Renal cortical epithelial cell (primary cell): ENCODE measurements at places on chromosomes 1 and 21. TPM values are rescaled to one million over a fixed set of nuclear protein-coding genes. Genes with fewer than 3 reads are reported as not detected.

DNA sequence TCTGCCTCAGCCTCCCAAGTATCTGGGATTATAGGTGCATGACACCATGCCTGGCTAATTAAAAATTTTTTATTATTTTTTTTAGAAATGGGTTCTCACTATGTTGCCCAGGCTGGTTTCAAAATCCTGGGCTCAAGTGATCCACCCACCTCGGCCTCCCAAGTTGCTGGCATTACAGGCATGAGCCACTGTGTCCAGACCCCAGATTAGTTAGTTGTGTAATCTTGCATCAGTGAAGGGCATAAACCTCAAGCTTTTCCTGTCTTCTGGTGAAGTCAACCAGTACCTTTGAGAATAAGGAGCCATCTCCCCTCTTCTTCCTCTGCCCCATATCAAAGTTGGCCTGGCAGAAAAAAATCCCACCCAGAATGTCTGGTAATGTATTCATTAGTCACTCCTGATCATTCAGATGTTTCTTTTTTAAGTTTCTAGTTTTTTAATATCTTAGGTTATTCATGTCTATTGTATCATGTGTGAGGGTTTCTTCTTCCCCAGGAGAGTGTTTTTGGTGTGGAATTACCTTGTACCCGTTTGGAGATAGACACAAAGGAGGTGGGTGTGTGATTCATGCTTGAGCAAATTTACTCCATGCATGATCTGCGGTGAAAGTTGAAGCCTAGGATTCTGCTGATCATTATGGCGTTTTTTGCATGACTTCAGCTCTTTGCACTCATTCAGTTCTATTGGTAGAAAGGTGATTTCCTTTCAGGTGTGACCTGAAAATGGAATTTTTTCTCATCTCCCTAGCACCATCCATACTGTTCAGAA lies 144.0 kb downstream of the FMN2 start:
- no peak for DNase-seq

DNA sequence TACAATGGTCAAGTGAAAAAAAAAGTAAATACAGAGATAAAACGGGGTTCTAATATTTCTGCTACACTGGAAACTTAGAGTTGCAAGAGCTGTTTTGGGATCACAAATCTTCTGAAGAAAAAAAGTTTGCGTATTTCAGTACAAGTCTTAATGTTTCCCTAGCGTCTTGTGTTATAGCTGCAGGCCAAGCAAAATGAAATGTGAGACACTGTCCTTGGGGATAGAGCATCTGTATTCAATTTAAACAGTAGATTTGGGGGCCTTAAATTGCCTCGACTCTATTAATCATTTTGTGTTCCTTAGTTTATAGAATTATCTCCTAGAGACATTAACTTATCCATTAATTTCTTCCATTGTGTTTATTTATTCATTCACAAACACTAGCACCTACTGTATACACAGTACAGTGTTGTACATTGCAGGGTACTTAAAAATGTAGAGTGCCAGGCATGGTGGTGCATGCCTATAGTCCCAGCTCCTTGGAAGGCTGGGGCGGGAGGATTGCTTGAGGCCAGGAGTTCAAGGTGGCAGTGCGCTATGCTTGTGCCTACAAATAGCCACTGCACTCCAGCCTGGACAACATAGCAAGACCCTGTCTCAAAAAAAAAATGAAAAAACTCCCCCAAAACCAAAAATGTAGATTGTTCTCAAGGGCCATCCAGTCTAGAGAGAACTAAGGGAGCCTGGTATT lies 7.9 kb downstream of the DISC1 start:
- no peak for DNase-seq

DNA sequence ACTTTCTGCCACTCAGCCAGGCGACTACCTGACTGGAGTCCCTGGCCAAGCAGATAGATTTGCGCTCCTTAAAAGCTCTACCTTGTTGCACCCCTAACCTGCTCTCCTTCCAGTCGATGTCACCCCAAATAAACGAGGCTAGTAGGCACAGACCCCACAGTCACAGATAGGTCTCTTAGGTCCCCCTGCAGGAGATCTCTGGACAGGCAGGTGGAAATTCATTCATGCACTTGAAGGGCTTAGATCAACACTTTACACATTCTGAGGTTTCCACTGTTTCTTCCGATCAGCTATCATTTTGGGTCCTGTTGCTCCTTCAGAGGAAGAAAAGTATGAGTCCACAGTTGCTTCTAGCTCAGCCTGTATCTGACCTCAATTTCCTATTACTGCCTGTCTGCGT lies 272.6 kb upstream of the FMN2 start:
- no peak for DNase-seq

Gene TMEM82
- not detected in 2 replicates for total RNA-seq

DNA sequence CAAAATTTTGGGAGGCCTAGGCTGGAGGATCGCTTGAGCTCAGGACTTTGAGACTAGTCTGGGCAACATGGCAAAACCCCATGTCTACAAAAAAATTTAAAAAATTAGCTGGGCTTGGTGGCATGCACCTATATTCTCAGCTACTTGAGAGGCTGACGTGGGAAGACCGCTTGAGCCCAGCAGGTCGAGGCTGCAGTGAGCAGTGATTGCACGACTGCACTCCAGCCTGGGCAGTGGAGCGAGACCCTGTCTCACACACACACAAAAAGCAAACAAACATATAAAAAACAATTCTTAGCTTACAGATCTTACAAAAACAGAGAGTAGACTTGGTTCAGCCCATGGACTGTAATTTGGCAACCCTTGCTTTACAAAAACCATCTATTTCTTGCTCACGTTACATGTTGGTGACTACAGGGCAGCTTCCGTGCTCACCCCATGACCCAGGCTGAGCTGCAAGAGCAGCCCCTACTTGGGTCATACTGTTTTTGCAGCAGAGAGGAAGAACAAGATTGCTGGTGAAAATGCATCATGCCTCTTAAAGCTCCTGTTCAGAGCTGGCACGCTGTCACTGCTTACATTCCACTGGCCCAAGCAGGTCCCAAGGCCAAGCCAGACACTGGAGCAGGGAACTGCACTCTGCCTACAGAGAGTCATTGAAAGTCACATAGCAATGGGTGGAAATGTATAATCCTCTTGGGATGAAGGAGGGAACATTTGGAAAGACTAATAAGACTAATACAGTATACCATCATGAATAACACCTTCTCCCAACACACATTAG lies 13.4 kb upstream of the ZBTB8A start:
- no peak for DNase-seq

GRCh38 chr21:20343186-20343585 lies 655.0 kb upstream of the NCAM2 start:
- no peak for DNase-seq

GRCh38 chr1:21021311-21021710 lies 155.4 kb downstream of the EIF4G3 start:
- DNase-seq, result peak; percentile 53

DNA sequence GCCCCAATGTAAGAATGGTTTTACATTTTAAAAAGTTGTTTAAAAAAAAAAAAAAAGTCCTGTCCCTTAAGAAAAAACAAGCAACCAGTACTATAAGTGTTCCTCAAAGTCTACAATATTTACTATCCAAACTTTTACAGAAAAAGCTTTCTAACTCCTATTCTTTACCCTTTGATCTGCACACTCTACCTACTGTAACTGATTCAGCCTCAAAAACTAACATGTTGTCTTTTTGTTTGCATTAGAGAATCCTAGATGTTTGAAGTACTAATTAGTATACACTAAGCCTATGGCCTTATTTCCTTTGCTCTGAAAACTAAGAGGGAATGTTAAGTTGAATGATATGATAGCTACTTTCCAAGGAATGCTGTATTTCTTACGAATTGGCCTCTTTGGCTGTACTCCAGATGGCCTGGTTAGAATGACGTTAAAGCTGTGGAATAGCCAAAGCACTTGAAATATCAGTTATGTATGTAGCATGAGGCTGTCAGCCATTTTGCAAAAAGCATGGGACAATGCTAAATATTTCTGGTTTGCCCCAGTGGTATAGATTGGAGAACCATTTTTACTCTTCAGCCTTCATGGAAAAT lies 234.8 kb downstream of the GPR52 start:
- no peak for DNase-seq

DNA sequence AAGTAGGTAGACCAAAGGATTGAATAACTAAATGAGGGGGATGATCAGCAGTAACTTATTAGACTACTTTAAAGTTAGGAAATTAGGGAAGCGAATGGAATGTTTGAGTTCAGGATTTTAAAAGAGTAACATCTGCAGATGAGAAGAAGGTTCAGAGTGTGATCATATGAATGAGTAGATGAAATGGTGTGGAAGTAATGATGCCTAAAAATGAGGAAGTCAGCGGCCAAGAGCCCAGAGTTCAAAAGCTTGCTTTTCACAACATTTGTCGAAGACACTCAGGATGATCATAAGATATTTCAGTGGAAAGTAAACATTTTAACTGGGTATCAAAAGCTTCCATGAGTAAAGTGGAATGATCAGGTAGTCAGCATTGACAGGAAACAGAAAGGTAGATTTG lies 299.4 kb downstream of the LRRIQ3 start:
- no peak for DNase-seq

DNA sequence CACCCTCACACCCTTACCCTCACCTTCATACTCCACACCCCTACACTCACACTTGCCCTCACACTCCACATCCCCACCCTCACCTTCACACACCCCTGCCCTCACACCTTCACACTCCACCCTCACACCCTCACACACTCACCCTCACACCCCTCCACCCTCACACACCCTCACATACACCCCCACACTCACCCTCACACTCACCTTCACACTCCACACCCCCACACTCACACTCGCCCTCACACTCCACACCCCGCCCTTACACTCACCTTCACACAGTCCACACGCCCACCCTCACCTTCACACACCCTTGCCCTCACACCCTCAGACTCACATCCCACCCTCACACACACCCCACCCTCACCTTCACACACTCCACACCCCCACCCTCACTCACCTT lies 43.6 kb upstream of the EDN2 start:
- no peak for DNase-seq

DNA sequence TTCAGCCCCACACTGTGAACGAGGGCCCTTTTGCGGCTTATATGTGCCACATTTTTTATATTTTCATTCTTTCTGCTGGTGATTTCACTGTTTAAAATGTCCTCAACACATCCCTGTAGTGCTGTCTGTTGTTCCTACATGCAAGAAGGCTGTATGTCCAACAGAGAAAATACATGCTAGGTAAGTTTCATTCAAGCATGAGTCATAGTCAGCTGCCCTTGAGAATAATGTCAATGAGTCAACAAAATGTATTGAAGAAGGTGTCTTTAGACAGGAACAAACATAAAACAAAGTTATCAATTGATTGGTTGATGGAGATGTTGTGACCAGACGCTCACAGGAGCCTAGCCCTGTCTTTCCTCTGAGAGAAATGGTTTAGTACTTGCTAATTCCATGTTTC lies 553.4 kb downstream of the PLPP3 start:
- DNase-seq, result peak; percentile 83

DNA sequence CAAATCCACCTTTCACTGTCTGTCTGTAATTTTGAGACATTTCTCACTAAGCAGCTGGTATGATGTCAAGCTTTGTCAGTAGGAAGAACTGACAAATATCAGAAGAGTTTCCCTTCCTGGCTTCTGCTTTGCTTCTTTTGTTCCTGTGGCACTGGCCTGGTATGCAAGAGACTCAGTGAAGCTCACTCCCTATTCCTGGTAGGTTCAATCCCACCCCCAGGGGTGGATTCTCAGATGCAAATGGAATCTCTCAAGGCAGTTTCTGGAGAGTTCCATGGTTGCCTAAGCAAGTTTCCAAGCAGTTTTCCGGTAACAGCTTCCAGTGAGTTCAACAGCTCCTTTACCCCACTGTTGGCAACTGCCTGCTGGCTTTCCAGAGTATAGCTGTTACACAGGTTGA lies 683.4 kb downstream of the PTPRC start:
- no peak for DNase-seq

DNA sequence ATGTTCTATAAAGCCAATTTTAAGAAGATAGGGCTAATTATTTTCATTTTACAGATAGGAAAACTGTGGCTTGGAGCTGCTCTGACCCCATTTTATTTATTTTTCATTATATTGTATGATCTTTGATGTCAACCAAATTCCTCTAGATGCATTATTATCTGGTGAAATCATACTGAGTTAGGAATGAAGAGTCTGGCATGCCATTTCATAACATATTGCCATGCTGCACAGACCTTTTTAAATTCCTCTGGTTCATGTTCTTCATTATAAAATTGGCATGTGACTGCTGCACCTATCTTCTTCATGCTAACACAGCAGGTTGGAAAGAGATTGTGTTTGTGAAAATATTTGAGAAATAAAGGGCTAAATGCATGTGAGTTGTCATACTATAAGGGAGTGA lies 12.7 kb downstream of the PRRX1 start:
- DNase-seq, result no peak

GRCh38 chr1:216531263-216532239 lies 108.3 kb upstream of the USH2A start:
- peak; percentile 49 for DNase-seq

Gene CRNN
- not detected in 2 replicates for total RNA-seq

Gene SLC16A4
- total RNA-seq, result 127 and 173 TPM in 2 replicates

- DNase-seq, result no peak
Measured at GRCh38 chr1:64378826-64379225, 91.1 kb upstream of the CACHD1 start.

DNA sequence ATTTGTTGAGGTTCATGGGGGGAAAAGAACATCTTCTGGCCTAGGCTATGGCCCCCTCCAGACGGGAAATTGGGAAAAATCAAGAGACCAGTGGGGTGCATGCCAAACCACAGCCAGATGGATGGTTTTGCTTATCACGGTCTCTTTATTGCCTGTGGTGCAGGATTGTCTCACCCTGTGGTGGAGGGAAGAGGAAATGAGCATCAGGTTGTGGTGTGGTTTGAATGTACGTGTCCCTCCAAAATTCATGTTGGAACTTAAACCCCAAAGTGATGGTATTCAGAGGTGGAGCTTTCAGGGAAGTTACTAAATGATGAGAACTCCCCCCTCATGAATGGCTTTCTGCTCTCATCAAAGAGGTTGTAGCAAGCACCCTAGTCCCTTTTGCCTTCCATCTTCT lies 525.7 kb downstream of the NPHP4 start:
- no peak for DNase-seq

DNA sequence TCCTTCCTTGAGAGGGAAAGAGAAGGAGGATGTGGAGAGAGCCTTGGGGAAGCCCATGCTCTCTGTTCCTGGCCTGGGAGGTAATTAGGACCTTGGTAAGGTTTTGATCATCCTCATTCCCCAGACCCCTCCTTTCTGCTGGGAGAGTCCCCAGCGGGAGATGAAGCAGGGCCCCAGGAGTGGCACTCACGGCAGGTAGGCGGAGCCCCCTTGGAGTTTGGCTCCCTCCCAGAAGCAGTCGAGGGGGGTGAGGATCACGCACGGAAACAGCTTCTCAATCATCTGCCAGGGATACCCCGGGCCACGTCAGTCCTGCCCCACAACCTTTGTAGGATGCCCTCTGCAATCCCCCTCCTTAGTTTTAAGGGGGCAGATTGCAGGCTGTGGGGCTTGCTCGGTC lies 11.5 kb downstream of the PTCH2 start:
- no peak for DNase-seq

Gene KCNK2
- 0.25 TPM in 1 of 2 replicates, not detected in the other for total RNA-seq

DNA sequence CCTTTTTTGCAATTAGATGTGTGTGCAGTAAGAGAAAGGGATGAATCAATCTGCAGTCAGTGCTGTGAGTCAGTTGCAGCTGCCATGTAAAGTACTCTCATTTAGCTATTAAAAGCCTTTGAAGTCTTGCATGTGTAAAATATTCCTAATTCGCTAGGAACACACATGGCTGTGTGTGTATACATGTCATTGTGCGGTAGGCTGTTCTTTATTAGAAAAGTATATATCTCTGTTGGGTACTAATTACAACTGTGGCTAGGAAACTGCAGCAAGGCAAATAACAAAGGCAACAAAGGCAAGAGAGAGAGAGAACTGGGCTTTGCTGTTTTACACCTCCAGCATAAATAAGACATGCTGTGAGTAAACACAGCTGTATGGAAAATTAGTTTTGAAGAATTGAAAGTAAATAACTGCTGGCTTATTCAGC lies 41.7 kb downstream of the EPB41 start:
- peak; percentile 49 for DNase-seq

Gene SLC22A15
- total RNA-seq, result 3.5 and 15.7 TPM in 2 replicates
